Caudate nucleus (tissue), 63 donors: ENCODE measurements at places on chromosomes 7 and 10.

DNA sequence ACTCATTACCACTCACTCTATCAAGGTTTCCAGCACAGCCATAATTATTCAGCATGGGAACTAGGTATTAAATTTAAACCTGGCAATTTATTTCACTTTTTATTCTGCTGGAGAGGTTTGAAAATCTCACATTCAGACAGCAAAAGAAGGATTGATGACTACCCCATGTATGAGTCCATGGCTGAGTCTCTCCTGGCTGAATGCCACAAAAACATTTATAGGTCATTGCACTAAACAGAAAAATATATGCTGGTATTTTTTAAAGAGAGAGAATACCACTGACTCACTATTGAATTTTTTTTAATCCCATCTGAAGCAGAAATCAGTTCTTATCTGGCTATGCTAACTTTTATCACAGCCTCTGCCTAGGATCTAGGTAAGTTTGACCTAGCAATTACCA lies 336.3 kb downstream of the PPP1R3A start:
- DNase-seq = no peak

DNA sequence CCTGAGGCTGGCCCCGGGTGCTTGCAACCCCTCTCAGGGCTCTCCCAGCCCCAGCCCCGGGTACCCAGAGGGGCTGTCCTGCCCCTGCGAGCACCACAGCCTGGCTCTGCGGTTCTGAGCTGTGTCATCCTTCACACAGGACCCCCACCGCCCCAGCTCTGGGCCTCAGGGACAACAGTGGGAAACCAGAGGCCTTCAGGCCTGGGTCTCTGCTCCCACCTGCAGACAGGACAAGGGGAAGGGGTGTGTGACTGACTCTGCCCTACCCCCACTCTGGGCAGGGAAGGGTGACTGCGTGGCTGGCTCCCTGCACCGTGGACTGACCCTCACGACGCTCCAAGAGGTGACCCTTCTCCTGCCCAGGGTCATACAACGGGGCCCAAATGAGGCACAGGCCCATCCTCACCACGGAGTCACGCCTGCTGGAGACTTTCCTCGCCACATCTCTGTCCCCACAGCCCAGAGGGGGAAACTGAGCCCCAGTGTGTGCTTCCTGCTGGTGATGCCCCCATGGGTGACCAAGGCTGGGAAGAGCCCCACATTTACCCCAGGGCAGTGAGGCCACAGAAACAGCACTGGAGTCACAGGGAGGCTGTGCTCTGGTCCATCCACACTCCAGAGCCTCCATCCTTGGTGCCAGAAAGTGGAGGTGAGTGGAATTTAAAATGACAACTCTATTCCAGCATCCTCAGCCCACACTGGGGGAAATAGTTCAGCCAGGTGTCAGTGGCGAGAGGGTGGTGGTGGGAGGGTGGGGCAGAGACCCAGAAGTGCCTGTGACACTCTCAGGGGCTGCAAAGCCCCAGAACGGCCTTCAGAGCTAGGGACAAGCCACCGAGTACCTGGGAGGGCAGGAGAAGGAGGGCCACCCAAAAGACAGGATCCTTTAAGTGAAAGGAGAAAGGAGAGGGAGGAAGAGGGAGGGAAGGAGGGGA lies 13.6 kb downstream of the CAMK2B start:
- no peak for DNase-seq

DNA sequence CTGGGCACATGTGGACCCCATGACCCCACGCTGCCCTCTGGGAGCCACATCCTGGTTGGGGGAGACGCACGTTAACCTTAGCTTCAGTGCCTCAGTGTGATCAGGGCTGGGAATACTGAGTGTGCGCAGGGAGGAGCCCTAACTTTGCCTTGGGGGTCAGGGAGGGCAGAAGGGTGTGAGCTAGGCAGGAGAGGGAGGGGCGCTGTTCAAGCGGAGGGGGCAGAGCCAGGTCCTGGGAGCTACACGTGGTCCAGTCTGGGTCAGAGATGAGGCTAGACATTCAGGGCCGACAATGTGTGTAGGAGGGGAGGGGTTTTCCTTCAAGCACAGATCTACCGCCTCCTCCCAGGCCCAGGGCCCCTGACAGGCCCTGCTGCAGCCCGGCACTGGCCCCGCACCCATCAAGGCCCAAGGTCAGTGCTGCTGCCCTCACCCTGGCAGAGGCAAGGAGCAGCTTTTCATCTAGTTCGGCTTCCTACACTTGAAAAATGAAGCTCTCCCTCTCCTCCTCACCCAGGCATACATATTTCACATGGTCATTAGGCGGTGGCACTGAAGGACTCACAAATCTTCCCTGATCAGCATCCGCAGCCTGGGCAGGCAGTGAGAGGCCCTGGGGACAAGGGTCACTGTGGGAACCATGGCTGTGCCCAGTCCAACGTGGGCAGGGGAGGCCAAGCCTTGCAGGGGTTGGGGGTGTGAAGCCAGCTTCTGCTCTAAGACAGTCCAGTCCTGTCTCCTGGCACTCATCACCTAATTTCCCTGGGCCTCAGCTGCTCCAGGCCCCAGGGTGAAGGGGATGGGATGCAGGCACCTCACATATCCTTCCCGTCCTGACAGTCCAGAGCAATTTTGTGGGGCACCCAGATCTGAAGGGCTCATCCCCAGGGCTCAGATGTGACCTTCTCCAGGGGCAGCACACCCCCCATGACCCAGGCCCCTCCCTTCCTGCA lies 47.3 kb downstream of the C10orf105 start:
- no peak for DNase-seq

- no peak for DNase-seq
Observed at GRCh38 chr10:51879238-51879637, 179.8 kb upstream of the CSTF2T start.

- no peak for DNase-seq
Observed at GRCh38 chr10:47285381-47286115, 14.4 kb upstream of the GDF10 start.

GRCh38 chr7:38674513-38674912 lies 43.3 kb upstream of the AMPH start:
- DNase-seq = no peak

- DNase-seq = no peak
Observed at GRCh38 chr7:95421847-95422444, 12.9 kb downstream of the PON2 start.

DNA sequence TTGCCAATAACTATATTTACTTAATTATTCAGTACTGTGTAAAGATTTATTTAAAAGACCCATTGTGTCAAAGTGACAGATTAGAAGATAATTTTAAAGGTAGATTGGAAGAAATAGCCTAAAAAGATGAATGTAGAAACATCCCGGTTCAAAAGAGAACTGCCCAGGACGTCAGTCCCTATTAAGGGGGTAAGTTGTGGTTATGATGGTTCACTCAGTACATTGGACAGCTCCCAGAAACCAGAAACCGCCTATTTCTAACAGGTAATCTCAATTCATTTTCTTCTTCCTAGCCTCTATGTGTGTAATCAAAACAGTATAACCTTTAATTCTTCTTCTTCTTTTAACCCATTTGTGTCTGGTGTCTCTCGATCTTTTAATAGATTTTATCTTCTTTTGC lies 1.5 kb upstream of the FERD3L start:
- no peak for DNase-seq

- DNase-seq = no peak
Observed at GRCh38 chr7:131943646-131944045, 387.2 kb upstream of the PODXL start.

DNA sequence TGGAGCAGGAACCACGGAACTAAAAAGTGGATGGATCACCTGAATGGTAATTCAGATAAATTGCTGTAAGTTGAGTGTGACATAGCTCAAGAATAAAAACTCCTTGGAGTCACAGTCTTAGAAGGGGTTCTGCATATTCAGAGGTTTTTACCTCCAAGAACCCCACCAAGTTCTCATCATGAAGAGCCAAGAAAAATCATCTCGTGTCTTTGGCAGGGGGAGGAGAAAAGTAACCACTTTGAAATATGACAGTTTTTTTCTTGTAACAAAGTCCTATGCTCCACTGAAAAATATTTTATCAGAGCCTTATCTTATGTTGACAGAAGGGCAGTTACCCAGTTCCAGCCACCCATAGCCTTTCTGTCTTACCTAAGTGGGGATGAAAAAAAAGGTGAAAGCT lies 38.2 kb upstream of the MBL2 start:
- DNase-seq = no peak

DNA sequence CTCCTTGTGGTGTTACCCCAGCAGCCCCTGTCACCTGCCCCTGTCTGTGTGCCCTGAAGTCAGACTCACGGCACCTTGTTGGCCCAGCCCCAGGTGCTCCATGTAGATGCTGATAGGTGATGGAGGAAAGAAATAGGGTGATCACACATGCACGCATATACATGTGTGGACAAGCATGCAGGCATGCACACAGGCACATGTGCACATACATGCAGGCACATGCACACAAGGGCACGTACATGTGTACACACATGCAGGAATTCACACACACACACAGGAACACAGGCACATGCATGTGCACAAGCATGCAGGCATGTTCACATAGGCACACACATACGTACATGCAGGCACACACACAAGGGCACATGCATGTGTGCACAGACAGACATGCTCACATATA lies 16.6 kb upstream of the ELFN1 start:
- DNase-seq = no peak

GRCh38 chr7:112898432-112899290 lies 108.5 kb upstream of the TMEM168 start:
- DNase-seq = no peak

DNA sequence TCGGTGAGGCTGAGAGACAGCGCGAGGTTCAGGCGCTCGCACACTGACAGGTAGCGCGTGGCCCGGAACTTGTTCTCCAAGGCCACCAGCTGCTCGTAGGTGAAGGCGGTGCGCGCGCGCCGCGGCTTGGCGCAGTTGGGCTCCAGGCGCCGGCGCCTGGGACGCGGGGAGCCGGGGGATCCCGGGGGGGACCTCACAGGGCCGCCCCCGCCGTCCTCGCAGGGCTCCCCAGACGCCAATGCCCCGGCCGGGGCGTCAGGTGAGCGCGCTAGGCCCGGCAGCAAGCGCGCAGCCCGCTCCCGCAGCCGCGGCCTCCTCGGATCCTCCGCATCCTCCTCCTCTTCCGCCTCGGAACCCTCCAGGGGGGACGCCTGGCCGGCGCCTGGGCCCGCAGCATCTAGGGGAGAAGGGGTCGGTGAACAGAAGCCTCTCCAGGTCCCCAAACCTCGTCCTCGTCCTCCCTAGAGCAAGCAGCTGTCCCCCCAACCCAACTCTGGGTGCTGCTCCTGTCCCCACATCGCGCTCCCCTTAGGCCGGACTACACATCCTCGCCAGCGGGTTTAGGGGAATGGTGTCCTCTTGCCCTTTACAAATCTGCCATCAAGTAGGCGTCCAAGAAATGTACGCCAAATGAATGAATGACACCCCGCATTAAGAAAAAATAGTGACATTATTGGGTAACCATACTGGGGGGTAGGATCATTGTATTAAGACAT lies 1.9 kb downstream of the NKX1-2 start:
- peak; percentile 40 for DNase-seq

DNA sequence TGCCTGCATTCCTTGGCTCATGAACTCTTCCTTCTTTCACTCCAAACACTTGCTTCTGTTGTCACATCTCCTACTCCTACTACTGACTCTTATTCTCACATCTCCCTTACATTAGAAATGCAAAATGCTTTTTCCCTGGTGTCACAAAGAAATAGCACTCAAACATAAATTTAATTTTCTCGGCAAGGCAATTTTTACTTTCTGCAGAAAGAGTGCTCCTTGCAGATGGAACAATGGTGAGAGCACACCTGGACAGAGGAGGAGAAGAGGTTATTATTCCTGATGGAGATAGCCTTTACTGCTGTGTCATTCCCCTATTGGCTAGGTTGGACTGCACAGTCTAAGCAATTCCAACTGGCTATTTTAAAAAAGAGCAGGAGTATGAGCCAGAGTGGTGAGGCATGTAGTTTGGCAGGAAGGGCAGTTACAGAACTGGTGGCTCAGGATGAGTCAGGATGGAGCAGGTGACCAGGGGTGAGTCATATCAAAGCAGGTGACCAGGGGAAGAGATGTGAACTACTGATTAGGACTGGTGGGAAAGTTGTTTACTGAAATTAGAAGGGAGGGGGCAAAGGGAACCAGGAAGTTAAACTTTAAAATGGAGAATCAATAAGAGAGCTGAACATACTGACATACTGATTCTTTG lies 52.9 kb downstream of the CYP2C9 start:
- DNase-seq = no peak

DNA sequence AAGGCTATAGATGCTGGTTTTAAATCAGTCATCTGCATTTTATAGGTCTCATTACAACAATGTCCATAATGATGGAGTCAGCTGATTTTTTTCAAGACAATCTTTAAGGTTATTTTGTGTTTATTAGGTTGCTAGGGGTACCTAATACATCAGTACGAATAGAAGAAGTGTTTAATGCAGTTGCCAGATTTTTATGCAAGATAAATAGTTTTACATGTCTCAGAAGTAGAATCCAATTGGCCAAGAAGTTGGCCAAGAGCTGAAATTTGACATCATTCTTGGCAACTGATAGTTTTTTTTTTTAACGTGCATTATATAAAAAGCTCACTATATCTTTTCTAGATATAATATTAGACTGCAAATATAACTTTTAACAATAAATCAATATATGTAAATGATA lies 208.5 kb downstream of the TRIL start:
- DNase-seq = no peak

- DNase-seq = no peak
Observed at GRCh38 chr7:137135654-137136350, 207.7 kb downstream of the PTN start.

DNA sequence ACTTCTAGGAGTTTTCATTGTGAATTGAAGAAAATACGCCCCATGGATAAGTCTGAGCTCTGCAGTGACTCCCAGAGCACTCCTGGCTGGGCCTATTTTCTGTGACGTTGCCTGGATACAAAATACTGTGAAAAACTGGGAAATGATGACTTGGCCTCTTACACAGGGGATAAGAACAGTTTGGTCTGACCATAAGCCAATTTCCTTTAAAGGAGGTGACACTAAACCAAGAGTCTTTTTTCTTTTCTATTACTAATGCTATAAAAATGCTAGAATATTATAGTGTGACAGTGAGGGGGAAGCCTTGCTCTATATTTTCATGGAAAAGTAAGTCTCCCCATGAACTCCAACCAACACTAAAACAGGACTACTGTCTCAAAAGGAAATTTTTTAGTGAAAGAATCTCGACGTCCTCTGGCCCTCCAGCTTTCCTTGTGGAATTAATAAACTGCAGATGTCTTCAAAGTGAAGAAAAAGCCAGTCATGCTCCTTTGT lies 45.5 kb downstream of the MYOF start:
- DNase-seq = no peak

- no peak for DNase-seq
Observed at GRCh38 chr10:29295813-29296212, 6.9 kb downstream of the LYZL1 start.

- no peak for DNase-seq
Observed at GRCh38 chr10:109963439-109963838, 40.1 kb upstream of the XPNPEP1 start.

DNA sequence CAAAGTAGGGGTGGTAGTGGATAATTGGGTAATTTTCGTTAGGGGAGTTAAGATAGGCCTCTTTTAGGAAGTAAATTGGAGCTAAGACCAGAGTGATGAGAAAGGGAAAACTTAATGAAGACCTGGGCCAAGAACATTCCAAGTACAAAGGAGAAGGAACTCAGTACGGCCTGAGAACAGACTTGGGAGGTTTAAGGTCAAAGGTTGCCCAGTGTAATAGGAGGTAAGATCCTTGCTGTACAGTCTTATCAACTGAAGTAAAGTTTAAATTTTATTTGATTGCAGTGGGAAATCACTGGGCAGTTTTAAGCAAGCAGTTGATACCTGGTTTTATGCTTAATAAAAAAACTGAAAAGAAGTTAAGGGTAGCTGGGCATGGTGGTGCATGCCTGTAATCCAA lies 76.4 kb downstream of the MPLKIP start:
- no peak for DNase-seq

- no peak for DNase-seq
Observed at GRCh38 chr10:6065406-6065805, 3.2 kb upstream of the IL2RA start.
